T-helper 1 cell (primary cell): ENCODE measurements at places on chromosomes 7 and 10.

GRCh38 chr7:20260223-20260622 is 43.0 kb upstream of the MACC1 start:
- DNase-seq, result no peak

GRCh38 chr7:103134836-103135554 is 13.9 kb downstream of the NAPEPLD start:
- DNase-seq, result no peak

GRCh38 chr10:102919246-102919959 is 1.3 kb downstream of the CNNM2 start:
- DNase-seq, result peak; percentile 7

DNA sequence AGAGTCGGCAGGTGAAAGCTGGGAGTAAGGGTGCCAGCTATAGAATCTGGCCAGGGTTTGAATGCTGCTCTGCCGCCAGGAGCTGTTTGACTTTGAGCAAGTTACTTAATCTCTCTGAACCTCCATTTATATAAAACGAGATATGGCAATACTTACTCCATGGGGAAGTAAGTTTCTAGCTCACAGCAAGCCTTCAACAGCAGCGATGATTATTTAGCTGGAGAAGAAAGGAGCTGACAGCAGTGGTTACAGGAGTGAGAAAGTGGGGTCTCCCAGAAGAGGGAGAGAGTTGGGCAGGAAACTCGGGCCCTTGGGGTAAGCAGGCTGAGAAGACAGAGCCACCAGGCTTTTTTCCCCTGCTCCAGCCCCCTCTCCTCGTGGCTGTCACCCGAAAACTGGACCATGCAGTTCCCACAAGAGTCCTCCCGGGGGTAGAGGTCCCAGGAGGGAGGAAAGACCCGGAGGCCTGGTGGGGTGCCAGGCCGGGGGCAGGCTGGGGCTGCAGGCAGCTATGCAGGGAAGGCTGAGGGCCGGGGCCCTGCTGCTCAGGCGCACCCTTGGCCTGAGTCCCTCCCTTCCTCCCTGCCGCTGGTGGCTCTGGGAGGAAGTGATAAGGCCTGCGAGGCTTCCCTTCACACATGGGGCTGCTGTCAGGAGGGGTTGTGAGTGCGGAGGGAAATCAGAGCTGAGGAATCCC is 3.5 kb downstream of the NOS3 start:
- no peak for DNase-seq

- DNase-seq, result no peak
Observed at GRCh38 chr10:121284936-121285335, 313.3 kb downstream of the FGFR2 start.

- DNase-seq, result no peak
Observed at GRCh38 chr7:1004018-1004852, 21.3 kb downstream of the CYP2W1 start.

DNA sequence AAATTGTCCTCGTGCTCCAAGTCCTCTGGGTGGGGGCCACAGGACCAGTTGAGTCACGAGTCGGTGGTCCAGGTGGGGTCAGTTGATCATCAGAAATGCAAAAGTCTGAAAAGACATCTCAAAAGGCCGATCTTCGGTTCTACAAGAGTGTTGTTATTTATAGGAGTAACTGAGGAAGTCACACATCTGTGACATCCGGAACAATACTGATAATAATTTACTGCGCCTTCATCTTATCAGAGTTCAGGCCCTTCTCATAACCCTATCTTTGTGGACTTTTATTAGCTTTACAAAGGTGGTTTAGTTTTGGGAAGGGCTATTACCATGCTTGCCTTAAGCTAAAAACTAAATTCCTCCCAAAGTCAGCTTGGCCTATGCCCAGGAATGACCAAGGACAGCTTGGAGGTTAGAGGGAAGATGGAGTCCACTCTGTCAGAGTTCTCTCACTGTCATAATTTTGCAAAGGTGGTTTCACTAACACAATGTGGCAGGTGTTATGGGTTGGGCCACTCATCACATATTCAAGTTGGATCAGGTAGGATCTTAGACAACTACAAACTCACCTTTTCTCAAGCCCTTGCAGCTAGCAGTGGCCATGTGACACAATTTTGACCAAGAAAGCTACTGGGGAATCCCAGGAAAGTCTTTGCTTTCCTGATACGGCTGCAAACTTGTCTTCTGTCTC is 54.7 kb upstream of the CHST3 start:
- DNase-seq, result no peak

DNA sequence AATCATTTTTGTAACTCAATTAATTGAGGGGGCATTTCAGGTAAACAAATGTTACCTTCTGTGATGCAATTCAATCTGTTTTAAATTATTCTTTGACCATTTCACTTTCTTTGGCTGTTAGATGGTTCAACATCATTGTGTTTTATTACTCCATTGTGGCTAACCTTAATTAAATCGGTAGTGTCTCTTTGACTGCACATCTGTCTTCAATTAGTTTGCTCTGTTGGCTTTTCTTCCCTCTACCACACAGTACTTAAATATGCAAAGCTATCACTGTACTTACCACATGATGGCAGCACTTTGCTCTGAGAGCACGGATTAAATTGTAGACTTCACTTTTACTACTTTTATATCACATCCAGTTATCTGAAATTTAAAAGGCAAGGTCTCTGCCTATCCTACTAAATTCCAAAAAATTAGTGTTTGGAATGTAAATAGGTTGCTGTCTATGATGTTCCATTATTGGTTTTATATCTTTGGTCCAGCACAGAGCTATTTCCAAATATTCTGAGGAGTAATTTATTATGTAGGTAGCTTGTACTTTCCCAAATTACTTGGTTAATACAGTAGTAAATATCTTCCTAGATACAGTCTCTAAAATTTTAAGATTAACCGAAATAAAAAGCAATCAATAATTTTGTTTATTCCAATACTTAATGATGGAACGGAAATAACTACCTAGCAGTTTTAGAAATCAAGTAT is 352.0 kb downstream of the PCLO start:
- DNase-seq, result no peak

- DNase-seq, result no peak
Observed at GRCh38 chr10:13788711-13789447, 202.1 kb downstream of the PRPF18 start.

GRCh38 chr10:6969659-6970058 is 389.6 kb upstream of the PRKCQ start:
- no peak for DNase-seq

GRCh38 chr7:158374146-158374545 is 213.5 kb downstream of the PTPRN2 start:
- no peak for DNase-seq

GRCh38 chr7:41529831-41530230 is 173.1 kb downstream of the INHBA start:
- DNase-seq, result no peak

GRCh38 chr10:128049226-128050120 is 76.8 kb downstream of the MKI67 start:
- DNase-seq, result no peak

GRCh38 chr7:70678621-70679251 is 453.2 kb upstream of the GALNT17 start:
- no peak for DNase-seq

DNA sequence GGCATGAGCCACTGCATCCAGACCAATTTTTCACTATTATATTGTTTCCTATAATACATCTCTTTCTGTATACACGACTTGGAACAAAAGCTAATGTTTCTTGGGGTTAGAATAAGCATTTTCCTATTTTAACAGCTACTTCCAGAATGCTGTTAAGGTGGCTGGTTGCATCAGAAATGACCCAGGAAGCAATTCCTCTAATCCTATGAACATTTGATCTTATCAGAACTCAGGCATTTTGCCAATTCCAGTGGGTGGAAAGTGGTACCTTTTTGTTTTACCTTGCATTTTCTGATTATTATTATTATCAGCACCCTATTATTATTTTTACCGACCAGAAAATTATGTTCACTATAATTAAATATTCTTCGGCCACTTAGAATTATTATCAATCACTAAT is 73.3 kb downstream of the NDUFB2 start:
- no peak for DNase-seq

DNA sequence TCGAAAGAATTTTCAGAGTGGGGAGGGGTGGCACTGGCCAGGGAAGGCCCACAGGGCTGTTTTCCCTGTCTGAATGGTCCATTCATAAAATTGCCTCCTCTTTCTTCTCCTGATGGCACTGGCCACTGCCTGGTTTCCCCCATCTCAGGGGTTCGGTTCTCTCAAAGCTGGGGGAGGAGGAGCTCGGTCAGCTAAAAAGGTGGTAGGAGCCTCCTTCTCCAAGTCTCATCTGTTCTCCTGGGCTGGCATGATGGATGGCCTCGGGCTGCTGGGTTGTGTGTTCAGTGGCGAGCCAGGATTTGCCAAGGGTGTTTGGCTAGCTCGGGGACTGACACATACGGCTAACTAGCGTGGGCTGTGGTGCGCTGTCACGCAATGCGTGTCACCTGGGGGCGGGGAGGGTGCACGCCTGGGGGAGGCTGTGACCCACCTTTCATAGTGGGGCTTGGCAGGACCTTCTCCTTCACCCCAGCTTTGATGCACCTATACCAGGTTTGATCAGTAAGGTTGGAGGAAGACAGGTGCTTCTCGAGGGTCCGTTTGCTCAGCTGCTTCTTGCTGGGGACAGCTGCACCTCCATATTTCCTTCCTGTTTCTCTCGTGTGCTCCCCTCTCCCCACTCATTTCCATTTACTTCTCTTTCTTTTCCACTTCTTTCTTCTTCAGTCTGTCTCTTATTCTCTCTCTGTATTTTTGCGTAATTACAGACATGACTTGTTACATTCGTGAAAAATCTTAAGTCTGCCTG is 36.3 kb downstream of the RBM20 start:
- DNase-seq, result no peak

GRCh38 chr10:12218991-12219390 is 23.0 kb downstream of the CDC123 start:
- no peak for DNase-seq

GRCh38 chr10:24209432-24209771 is 464 bp downstream of the KIAA1217 start:
- DNase-seq, result no peak

GRCh38 chr7:27196287-27196767 is 3.6 kb downstream of the HOXA13 start:
- peak; percentile 72 for DNase-seq

GRCh38 chr10:74244097-74244685 is 93.2 kb downstream of the ADK start:
- DNase-seq, result no peak

- DNase-seq, result peak; percentile 15
Observed at GRCh38 chr10:68406111-68406814, 814 bp downstream of the RUFY2 start.

DNA sequence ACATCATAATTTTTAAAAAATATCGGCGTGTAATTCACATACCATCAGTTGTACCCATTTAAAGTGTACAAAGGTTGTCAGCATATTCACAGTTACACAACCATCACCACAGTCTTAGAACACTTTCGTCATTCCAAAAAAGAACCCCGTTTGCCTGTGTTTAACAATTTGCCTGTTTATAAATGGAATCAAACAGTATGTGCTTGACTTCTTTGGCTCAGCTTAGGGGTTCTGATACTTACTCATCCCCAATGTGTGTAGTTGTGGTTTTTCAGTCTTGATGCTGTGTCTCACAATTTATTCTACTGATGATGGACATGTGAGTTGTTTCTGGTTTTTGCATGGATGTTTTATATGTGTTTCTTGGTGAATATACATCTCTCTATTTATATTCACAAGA is 50.0 kb downstream of the PRPF18 start:
- DNase-seq, result no peak

GRCh38 chr7:29019387-29019786 is 61.3 kb upstream of the TRIL start:
- no peak for DNase-seq

GRCh38 chr7:65832281-65832680 is 40.6 kb upstream of the VKORC1L1 start:
- DNase-seq, result no peak

DNA sequence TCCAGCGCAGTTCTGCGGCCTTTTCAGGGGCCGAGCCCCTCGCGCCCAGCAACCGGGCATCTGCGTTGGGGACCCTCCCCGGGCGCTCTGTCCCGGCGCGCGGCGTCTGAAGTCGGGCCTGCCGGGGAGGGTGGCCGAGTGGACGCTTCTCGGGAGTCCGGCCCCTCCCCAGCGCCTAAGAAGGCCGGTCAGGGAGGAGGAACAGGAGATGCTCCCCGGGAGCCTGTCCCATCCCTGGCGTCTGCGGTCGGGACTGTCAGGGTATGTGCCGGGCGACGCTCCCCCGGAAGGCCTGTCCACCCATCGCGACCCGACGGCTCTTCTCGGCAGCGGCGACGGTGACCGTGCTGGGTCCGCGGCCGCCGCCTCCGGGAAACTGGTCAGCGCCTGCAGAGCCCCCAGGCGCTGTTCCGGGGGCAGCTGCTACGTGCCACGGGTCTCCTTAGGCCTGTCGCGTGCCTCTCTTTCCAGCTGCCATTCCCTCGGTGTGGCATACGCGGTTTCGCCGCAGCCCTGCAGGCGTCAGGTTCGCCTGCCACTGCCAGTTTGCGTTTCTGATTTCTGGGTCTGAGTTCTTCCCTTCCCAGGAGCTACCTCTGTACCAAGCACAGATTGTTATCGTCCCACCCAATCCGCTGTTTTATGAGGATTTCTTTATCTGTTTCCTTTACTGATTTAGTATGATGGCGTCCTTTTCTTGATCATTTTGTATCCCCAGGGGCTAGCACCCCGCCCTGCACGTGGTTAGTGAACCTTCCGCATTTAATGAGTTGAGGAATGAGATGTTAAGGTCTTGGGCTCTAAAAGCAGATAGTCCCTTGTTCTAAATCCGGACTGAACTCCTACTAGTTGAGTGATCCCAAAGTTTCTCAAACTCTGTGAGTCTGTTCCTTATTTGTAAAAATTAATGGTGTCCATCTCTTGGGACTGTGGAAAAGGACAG is 782 bp downstream of the IFIT5 start:
- DNase-seq, result peak; percentile 15

- no peak for DNase-seq
Observed at GRCh38 chr10:45374350-45375052, 485 bp downstream of the ALOX5 start.

GRCh38 chr10:31580646-31581045 is 261.6 kb downstream of the ZEB1 start:
- DNase-seq, result no peak

GRCh38 chr10:70162892-70163201 is 7.5 kb downstream of the SAR1A start:
- no peak for DNase-seq

DNA sequence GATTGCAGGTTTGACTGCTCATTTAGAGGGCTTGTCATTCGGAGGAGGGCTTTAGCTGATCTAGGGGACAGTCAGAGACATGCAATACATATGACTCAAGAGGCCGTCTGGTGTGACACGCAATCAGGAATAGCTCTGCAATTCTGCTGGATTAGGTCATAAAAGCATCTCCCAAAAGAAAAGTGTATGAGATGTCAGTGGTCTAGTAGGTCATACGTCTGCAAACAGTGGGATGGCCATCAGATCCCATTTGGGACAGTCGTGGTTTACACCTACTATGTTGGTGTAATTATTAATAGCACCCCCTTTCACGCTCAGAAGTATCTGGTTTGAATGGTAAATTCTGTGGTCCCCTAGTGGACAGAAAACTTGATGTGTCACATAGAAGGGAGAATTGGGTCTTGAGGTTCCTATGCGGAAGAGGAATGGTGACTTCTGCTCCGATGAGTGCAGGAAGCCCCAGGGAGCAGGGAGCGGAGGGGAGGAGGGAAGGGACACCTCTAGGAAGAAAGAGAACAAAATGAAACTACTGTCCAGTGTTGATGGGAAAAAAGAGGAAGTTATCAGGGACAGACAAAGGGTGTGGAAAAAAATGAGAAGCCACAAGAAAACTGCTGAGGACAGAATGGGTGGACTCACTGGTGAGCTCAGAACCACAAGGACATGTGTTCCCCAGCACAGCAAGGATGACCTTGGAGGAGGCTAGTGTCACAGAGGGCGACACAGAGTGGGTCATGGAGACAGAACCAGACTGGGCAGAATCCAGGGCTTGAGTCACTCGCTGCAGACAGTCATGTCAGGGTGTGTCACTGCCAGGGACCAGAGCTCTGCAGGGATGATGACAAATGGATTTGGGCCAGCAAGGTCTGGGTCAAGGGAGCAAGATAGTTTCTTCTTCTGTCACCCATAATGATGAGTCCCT is 59.9 kb downstream of the MAP3K8 start:
- DNase-seq, result no peak
